ENCODE measurements at places on chromosomes 7 and 10.

- DNase-seq, result no peak
Observed at GRCh38 chr10:17883621-17884020, 68.1 kb upstream of the SLC39A12 start.

GRCh38 chr7:142478479-142479220 is 220.8 kb upstream of the PRSS58 start:
- no peak for DNase-seq

DNA sequence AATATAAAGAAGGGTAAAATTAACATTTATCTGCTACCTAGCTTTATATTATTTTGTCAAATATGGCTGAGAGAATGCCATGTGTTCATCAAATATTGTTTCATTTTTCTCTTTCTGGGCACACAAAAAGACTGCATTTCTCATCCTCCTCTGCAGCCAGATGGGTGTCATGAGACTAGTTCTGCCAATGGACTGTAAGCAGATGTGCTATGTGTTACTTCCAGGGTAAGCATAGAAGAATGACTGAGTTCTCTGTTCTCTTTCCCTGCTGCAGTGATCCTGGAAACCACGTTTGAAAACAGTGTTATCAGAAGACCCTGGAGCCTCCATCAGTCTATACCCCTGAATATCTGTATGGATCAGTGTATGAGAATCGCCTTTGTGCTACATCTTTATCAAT is 24.1 kb upstream of the SLK start:
- no peak for DNase-seq

DNA sequence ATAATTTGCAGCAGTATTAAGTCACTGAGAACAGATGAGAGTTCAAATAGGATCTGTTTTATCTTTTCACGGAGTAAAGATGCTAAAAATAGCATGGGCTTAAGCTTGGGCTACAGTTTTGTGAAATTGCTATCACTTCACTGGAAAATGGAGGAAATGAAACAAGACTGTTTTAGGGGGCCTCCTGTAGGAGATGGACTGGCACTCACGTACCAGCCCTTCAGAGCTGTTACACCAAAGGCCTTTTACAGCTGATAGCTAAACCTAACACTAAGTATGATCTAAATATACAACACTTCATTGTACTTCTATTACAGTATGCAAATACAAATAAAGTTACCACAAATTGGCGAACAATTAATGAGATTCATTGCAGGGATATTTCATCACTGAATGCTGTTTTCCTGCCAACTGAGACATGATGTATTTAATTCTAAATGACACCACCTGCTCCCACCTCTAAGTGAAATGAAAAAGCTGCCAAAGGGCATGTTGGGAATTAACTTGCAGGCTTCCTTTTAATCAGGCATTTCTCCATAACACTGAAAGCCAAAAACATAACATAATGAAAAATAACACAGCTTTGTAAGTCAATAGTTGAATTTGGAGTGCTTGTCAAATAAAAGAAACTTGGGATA is 304.5 kb upstream of the LRRN3 start:
- no peak for DNase-seq

GRCh38 chr10:31687663-31688482 is 240.8 kb downstream of the ARHGAP12 start:
- no peak for DNase-seq

DNA sequence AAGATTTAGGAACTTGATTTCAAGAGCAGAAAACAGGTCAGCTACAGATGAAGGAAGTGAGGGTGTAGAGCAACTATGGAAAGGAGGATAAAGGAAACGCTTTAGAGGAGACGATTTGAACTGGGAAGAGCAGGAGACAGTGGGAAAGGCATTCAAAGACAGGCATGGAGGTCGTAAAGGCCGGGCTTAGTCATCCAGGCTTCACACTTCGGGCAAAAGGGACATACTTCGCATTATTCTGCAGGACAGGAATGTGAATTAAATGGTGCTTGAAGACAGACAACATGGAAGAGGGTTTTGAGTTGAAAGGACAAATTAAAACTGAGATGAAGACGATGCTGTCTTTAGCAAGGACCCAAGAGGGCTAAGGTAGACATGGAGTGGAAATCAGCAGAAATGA is 8.1 kb downstream of the FAM171A1 start:
- no peak for DNase-seq

DNA sequence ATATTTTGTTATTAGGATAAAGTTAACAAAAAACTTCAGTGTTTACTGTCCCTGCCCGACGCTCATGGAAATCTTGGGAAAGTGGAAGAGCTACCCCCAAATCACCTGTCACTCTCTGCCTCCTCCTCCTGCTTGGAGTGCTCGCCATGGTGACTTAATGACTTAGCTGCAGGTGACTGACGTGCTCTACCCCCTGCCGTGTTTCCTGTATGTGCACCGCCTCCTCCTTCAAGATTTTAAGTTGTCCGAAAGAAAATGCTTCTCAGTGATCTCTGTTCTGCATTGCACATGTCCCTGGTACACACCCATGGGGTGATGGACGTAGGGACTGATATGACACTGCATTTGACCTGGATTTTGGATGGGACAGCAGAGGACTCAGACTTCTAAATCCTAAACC is 338.8 kb upstream of the SHH start:
- no peak for DNase-seq

- no peak for DNase-seq
Observed at GRCh38 chr10:112755446-112756234, 194.4 kb upstream of the TCF7L2 start.

- no peak for DNase-seq
Observed at GRCh38 chr10:75598998-75599397, 167.6 kb downstream of the LRMDA start.

GRCh38 chr10:78415111-78415510 is 381.4 kb downstream of the RPS24 start:
- no peak for DNase-seq

DNA sequence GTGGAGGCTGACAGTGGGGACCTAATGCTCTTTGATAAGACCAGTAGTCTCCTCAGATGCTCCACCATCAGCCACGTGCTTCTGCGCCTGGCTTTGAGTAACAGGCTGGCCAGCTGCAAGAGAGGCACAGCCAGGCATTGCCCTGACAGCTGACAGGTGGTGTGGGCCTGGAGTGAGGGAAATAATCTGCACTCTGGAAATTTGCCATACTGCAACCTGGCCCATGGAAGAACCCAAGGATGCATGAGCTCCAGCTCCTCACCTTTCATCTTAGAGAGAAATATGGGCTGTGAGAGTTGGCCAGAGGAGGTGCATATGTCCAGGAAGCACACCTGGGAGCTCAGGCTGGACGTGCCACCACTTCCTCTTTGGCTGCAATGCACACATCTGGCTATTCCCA is 118.9 kb downstream of the PLXDC2 start:
- no peak for DNase-seq

GRCh38 chr10:91576096-91576545 is 56.8 kb downstream of the PPP1R3C start:
- no peak for DNase-seq

- DNase-seq, result no peak
Observed at GRCh38 chr7:79227044-79227443, 226.4 kb downstream of the MAGI2 start.

DNA sequence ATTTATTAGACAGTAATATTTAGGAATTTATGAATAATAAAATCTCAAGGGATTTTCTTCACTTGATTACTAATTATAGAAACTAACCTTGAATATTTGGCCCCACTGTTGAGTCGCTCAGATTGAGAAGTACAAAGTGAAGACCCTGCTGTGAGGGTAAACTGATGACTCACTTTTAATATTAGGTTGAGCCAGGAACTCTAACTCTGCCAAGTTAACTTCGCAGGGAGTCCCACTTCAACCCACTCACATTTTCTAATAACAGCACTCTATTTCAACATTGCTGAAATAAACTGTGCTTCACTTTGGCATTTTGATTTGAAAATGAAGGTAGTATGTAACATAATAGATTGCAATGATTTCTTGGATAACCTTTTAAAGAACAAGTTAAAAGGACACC is 200.7 kb downstream of the POLR1F start:
- DNase-seq, result no peak

DNA sequence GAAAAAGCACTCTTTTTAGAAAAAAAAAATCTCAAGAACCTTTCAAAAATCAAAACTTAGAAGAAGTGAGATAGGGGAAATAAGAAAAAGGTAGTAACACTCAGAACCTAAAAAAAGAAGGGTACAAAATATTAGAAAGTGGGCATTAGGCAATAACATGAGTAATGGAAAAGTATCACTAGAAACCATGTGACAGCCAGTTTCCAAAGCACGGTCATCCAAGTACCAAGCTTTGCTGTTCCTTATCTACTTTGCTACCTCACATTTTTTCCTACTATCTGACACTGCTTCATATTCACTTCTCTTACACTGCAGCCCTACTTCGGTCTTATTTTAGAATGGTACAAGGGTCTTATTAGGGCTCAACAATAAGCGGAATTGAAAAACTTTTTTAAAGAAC is 30.3 kb downstream of the IMMP2L start:
- DNase-seq, result no peak

DNA sequence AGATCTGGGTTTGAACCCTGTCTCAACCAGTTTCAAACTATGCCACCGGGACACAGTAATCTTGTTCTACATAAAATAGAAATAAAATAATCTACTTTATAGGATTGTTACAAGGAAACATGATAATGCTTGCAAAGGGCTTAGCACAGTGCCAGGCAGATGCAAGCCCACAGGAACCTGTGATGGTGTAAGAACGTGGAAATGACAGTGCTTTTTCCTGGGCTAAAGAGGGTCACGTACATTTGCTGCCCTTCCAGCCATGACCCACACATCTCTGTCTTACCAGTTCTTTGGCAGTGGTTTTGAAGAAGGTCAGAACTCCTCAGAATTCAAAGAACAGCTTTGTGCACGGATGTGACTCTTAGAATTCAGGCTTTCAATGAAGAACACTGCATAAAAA is 282.9 kb downstream of the CSTF2T start:
- DNase-seq, result no peak

DNA sequence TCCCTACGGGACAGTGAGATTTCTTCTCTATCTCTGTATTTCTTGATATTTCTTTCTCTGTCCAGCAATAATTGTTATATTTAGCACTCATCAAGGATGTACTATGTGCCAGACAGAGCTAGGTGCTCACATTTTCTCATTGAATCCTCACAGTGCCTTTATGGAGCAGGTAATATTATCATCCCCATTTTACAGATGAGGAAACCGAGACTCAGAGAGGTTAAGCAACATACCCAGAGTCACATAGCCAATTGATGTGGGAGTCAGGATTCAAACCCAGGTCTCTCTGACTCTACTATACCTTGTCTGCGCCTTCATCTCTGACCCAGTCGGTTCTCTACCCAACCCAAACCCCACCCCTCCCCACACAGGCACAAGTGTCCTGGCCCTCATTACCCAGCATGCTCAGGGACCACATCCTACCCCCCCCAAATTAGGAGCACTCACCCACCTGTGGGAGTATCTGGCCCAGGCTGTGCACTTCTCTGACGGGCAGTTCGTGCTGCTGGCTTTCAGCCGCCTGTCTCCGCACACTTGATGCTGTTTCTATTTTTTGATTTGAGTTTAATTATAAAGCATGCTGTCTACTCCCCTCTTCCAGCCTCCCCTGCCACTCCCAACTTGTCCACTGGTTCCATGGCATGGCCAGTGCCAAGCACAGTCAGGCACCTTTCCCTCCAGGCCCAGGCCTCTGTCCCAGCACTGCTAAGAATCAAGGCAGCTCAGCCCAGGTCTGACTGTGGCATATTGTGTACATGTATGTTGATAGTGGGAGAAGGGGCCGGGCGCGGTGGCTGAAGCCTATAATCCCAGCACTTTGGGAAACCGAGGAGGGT is 9.8 kb upstream of the SAMD8 start:
- DNase-seq, result no peak

- no peak for DNase-seq
Observed at GRCh38 chr10:8312781-8313180, 258.3 kb downstream of the GATA3 start.

- DNase-seq, result no peak
Observed at GRCh38 chr10:105770524-105771212, 1129.6 kb downstream of the SORCS3 start.

DNA sequence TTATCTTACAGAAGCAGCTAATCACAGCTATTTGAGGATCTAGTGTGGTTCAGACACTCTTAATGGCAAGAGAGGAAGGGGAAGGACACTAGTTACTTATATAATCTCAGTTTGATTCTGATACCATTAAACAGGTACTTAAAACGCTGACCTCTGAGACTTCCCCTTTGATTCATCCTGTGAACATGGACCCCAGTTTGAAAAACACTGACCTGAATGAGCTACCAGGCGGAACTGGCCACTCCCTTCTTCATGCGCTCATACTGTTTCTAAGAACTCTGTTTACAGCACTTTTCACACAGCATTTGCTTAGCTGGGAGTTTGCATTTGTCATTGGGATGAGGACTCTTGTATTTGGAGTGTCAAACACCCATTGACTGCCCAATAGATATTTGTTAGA is 45.7 kb downstream of the BEND7 start:
- no peak for DNase-seq

GRCh38 chr10:129901389-129902006 is 62.6 kb downstream of the EBF3 start:
- no peak for DNase-seq

GRCh38 chr10:72306215-72306760 is 32.6 kb downstream of the DDIT4 start:
- no peak for DNase-seq

GRCh38 chr7:18386607-18387006 is 108.9 kb upstream of the HDAC9 start:
- DNase-seq, result no peak

DNA sequence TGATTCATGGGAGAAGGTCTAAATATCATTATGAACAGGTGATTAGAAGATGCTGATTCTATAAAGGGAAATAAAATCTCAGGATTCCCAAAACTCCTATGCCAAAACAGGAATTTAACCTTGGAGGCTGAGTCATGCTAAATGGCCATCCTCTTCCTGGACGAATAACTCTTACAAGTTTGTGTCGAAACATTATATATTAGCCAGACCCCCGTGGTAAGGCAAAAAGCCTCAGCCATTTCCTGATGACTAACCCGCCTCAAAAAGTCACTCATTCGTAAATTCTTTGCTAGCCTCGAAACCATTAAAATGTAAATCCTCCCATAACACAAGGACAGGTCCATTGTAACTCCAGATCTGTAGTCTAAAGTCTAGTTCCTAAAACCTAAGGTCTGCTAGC is 32.0 kb downstream of the CUL2 start:
- no peak for DNase-seq

GRCh38 chr10:70053218-70053840 is 683 bp downstream of the MACROH2A2 start:
- DNase-seq, result no peak

GRCh38 chr7:17227766-17228490 is 70.5 kb upstream of the AHR start:
- DNase-seq, result no peak
